ENCODE measurements at places on chromosomes 5 and 9.

- DNase-seq: no peak
Measured at GRCh38 chr5:139969318-139969717, 73.8 kb downstream of the NRG2 start.

GRCh38 chr5:175124251-175124813, 319.6 kb downstream of the DRD1 start:
- no peak for DNase-seq

DNA sequence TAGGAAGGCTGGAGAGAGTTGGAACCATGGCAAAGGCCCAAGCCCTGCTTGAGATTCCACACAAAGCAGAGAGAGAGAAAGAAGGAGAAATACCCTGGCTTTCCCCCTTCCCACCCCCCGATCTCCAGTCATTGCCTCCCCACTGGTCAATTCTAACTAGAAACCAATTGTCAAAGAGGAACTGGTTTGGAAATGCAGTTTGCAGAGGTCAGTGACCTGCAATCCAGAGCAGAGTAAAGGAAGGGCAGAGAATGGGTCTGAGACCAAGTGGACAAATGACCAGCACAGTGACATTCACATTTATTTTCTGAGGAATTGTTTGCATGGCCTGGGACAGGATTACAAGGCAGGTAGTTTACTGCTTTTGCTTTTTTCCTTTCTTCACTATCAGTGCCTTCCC, 37.5 kb upstream of the ZFYVE16 start:
- DNase-seq: no peak

- DNase-seq: no peak
Measured at GRCh38 chr5:95422838-95423237, 31.7 kb downstream of the FAM81B start.

GRCh38 chr9:109969573-109970237, 189.7 kb downstream of the PALM2AKAP2 start:
- no peak for DNase-seq

- DNase-seq: no peak
Measured at GRCh38 chr5:14226992-14227391, 83.8 kb downstream of the TRIO start.

DNA sequence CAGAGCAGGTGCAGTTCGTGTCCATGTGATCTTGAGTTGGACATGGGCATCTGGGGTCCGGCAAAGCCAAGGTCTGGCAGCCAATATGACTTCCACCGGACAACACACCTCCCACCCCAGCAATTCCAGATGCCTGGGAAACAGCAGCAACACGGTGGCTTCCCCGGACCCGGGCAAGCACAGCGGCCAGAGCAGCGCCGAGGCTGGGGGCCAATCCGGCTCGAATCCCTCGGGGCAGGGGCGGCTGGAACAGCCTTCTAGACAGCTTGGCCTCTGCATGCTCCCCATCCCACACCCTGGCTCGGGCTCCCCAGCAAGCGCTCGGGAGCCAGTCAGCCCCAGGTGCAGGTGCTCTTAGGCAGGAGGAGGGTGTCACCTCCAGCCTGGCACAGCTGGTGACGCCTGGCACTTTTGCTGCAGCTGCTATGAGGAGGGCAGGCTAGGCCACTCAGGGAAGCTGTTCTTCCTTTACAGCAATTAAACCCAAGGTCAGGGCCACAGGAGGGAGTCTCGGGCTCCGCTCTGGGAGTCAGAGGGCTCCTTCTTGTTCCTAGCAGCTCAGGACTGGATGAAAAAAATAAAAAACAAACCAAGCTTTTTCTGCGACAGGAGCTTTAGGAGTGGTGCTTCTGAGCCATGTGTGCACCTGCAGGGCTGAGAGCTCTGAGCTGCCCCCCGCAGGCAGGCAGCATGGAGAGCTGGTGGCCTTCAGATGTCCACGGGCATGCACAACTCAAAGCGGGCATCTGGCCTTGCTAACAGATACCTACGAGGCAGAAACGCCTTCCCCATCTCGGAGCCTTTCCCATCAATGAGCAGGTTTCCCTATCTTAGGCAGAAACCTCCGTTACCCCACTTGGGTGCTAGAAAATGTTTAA, 28.2 kb downstream of the DBH start:
- DNase-seq: no peak

DNA sequence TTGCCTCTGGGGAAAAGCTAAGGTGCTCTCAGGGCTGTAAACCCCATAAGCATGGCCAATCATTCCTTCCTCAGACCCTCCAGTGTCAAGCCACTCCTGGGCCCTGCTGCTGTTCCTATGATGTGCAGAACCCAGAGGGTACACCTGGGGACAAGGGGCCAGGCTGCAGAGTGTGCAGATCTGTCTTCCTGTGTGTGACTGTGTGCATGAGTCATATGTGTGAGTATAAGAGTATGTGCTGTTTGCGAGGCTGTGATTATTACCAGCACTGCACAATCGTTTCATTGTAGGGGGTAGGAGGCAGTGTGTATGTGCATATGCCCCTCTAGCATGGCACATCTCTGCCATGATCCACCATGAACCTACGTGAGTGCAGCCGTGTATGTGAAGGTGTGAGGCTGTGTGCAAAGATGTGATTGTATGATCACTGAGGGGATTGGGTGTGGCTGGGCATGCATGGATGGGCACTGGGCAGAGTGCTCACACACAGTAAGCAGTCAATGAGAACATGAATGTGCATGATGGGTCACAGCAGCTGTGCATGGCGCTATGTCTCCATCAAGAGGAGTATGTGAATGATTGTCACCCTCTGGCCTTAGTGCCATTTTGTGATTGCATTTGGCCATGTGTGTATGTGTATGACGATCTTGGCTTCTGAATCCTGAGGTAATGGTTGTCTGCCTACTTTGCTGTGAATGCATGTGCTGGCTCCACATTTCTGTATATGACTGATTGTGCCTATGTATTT, 2.4 kb upstream of the OR1K1 start:
- no peak for DNase-seq

DNA sequence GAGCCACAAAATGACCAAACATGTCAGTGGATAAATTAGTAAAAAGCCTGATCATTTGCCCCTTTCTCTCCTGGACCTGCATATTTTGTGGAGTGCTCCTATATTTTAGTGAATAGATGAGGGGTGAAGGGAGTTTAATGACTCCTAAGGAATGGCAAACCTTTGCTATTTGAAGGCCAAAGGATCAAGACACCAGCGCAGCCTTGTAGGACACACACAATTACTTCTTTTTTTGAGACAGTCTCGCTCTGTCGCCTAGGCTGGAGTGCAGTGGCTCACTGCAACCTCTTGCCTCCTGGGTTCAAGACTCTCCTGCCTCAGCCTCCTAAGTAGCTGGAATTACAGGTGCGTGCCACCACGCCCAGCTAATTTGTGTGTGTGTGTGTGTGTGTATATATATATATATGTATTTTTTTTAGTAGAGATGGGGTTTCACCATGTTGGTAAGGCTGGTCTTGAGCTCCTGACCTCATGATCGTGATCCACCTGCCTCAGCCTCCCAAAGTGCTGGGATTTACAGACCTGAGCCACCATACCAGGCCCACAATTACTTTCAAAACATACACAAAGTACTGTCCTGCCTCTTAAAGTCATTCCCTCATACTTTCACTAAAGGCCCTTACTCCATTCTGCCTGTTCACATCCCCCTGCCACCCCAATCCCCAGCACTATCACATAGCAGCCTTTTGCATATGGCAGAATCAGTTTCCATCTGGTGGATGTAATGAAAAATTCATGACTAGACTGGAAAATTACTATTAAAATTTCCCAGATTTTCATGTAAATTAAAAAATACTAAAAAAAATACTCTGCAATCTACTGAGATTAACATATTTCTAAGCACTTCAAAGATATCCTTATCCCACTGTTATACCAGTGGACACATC, 60.4 kb downstream of the CSNK1A1 start:
- DNase-seq: no peak

DNA sequence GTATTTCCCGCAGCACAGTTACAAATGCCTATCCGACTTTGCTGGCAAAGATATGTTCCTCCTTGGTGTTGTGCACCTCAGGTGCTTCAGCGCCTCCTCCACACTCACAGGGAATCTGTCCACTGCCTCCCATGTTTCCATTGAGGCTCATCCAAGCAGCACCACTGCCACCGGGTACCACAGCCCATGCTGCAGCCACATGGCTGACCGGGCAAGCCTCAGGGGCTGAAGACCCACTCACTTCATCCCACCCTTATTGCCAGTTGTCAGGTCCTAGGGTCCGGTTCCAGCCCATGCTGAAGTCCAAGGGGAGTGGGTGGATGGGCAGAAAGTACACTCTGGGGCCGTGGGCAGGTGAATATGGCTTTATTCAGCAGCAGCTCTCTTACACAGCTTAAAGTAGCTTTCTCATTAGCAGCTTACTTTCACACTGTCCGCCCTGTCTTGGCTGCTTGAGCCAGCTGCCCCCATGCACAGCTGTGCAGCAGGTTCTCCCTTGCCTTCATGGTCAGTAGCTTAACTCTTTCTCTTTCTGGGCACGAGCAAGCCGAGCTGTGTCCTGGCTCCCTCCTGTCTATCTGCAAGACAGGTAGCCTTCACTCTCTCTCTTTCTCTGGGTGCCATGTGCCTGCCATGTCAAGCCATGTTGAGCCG, 1052.3 kb downstream of the PTPRD start:
- no peak for DNase-seq

DNA sequence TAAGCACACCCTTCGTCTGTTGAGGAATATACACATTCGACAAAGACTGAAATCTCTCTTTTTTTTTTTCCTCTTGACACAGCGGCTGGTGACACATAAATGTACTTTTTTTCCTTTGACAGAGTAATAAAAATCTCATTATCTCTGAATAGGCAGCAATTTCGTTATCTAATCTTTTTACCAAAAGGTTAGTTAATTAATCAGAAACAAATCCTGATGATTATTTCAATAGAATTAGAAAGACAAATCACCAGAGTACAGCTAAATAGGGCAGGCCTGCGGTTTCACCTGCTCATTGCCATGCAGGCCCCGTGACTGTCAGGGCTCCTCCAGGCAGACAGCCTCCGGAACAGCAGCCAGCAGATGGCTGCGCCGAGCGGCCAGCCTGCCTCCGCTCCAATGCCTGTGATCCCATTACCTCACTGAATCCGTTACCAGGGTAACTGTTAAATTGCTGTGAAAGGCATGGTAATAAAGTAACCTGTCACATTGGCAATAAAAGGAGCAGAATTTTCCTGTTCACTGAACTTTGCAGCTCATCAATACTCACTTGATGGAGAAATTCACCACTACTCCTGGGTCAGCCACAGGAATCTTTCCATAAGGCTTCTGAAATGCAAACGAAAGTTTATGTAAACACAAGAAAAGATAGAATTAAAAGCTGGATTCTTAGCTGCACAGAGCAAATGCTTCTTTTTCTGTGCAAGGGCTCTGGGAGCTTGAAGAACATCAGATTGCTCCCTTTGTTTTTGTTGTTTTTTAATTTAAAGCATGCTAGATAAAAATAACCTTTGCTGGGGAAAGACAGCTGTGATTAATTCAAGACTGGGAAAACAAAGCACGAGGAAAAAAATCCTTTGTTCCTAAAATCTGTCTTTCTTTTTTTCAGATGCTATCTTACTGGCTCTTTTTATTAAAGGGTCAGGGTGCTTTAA, 666.4 kb upstream of the ZNF608 start:
- DNase-seq: peak; percentile 64

- no peak for DNase-seq
Measured at GRCh38 chr5:55286411-55286933, 21.0 kb downstream of the DHX29 start.

- no peak for DNase-seq
Measured at GRCh38 chr9:134682651-134683364, 41.2 kb downstream of the COL5A1 start.

GRCh38 chr5:14330729-14331385, 187.7 kb downstream of the TRIO start:
- no peak for DNase-seq

- DNase-seq: peak; percentile 50
Measured at GRCh38 chr5:78964889-78965288, 20.2 kb downstream of the ARSB start.

GRCh38 chr9:110081395-110081794, 126.6 kb downstream of the C9orf152 start:
- peak; percentile 57 for DNase-seq

- DNase-seq: no peak
Measured at GRCh38 chr9:96852676-96853075, 1.6 kb downstream of the ZNF782 start.

GRCh38 chr9:114674076-114674797, 7.8 kb downstream of the TEX48 start:
- no peak for DNase-seq

GRCh38 chr9:10015755-10016154, 597.0 kb downstream of the PTPRD start:
- DNase-seq: no peak

DNA sequence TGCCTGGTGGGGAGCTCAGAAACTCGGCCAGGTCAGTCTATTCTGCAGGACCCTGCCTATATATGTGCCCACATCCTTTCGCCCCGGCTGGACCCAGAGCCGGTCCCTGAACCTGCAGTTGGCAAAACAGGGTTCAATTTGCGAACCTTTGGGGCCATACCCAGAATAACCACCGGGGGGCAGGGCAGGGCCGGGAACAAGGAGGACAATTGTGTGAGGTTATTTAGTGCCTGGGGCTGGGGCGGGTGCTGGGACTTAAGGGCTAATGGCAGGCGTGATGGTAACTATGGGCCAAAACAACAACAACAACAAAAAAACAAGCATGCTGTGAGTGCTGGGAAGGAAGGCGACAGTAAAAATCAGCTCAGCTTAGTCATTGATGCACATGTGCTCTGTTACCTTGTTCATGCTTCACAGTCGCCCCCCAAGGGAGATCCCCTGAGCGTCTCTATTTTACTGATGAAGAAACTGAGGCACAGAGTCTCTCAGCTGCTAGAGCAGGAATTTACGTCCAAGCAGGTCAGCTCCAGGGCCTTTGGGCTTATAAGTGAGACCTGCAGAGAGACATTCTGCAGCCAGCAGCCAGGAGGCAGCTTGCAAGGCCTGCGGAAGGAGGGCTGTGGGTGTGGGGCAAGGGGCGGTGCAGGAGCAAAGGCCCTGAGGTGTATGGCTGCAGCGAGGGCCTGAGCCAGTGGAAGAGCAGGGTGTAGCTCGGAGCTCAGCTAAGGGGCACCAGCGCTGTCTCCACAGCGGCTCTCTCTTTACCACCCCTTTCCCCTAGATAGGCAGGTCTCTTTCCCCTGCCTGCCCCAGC, 106.0 kb downstream of the PHF2 start:
- peak; percentile 85 for DNase-seq

- DNase-seq: no peak
Measured at GRCh38 chr5:96855031-96855872, 21.0 kb upstream of the ERAP2 start.

GRCh38 chr5:116488356-116489041, 86.1 kb downstream of the SEMA6A start:
- no peak for DNase-seq

GRCh38 chr9:75186767-75187380, 98.6 kb downstream of the OSTF1 start:
- peak; percentile 23 for DNase-seq

GRCh38 chr5:39209924-39210323, 9.4 kb downstream of the FYB1 start:
- no peak for DNase-seq

DNA sequence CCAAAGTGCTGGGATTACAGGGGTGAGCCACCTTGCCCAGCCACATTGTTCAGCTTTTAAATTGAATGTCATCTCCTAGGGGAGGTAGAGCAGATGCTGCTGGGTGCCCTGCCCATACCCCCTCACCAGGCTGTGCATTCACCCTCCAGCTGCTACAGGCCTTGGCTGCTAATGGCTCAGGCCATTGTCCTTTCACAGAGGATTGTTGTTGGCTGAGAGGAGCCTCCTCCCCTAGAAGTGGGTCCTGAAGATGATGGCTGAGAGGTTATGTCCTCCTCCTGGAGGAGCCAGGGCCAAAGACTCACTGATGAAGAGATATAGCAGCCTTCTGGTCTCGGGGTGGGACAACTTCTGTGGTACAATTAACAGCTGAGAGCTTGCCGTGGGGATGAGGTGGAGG, 74.6 kb downstream of the PHAX start:
- DNase-seq: no peak

- DNase-seq: no peak
Measured at GRCh38 chr5:1929108-1929991, 46.6 kb upstream of the IRX4 start.

Measured in AG20443 (cell line).